ENCODE measurements at places on chromosomes 3 and 15.

GRCh38 chr3:42638339-42638842, 15.1 kb upstream of the ZBTB47 start:
- DNase-seq: no peak

DNA sequence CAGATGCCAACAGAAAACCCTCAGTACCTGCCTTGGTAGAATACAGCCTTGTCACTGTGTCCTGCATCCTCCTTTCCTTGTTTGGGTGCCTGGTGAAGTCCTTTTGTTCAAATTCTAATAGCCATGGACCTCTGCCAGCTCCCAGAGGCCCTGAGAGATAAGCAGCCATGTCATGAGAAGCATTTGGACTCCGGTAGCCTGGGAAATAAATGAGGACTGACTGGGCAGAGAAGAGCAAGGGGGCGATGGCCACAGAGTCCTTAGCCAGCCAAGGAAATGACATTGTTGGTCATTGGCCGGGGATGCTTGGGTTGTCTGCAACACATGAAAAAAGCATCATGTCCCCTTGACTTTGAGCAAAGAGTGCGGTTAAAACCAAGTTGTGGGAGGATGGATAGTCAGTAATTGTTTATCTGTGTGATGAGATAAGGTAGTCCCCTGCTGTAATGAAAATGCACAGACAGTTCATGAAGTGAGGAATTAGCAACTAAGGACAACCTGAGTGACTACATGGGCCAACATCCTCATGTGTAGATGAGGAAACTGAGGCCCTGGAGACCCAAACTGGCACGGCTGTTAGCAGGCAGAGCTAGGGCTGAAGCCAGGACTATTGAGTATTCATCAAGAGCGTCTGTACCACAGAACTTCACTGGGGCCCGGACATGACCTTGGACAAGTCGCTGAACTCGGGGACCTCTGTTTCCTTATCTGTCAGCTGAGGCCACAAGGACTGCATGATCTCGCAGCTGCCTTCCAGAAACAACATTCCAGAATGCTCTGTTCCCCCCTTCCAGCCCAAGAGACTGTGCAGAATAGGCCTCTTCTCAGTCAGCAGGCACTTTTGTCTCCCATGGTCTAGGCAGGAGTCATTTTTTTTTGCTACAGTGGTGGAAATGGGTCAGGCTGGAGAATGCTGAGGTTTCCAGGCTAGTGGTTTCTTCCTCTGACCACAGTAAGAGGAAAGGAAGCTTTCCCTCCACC, 90.5 kb upstream of the CTDSPL start:
- no peak for DNase-seq

- DNase-seq: peak; percentile 85
Observed at GRCh38 chr15:101277038-101277822, at the start of gene SELENOS. Gene SELENOS, minus strand, starts transcription at chr15:101277485. Its CDS starts 68 bp downstream, at chr15:101277417.

- no peak for DNase-seq
Observed at GRCh38 chr3:21290557-21290956, 460.5 kb downstream of the ZNF385D start.

DNA sequence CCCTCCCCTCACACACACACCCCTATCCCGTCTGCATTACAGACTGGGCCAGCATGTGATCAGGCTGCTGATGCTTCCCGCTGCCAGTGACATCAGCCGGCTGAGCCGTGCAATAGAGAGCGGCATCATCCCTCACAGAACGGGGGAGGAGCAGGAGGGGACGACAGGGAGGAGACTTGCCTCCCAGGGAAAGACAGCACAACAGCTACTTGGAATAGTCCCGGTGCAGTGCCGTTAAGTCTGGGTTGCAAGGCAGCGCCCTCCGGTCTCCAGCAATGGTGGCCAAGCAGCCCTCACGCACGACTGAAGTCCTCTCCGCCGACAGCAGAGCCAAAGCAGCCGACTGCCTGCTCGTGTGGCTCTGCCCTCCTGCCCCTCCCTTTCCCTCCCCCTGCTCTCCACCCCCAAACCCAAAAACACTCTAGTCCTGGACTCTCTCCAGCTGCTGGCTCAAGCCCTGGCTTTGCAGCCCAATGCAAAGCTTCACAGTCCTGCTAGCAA, 31.5 kb upstream of the RPS17 start:
- DNase-seq: no peak

DNA sequence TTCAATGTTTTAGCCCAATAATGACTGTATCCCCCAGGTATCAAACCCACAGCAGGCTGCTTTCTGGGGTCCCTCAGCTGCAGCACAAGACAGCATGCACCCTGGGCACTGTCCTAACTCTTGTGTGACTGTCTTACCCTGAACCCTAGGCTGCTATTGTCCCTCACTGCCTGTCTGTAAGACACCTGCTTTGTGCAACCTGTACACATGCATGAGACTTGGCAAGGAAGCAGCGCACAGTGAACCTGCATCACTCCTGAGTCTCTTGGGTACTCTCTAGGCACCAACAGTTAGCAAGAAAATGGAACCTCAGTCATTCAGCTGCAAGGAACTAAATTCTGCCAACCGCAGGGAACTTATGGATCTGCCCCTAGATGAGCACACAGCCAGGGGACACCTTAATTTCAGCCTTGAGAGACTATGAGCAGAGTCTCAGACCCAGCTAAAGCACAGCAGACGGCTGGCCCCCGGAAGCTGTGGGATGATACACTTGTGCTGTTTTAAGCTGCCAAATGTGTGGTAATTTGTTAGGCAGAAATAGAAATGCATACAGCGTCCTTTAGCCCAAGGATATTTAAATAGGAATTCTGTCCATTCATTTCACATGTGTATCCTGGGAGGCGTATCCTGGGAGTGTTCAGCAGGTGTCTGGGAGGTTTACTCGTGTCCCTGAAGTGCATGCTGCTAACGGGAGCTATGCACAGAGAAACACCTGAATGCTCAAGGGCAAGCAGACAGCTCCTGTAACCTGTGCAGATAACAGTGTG, 223.8 kb downstream of the KLF13 start:
- no peak for DNase-seq

DNA sequence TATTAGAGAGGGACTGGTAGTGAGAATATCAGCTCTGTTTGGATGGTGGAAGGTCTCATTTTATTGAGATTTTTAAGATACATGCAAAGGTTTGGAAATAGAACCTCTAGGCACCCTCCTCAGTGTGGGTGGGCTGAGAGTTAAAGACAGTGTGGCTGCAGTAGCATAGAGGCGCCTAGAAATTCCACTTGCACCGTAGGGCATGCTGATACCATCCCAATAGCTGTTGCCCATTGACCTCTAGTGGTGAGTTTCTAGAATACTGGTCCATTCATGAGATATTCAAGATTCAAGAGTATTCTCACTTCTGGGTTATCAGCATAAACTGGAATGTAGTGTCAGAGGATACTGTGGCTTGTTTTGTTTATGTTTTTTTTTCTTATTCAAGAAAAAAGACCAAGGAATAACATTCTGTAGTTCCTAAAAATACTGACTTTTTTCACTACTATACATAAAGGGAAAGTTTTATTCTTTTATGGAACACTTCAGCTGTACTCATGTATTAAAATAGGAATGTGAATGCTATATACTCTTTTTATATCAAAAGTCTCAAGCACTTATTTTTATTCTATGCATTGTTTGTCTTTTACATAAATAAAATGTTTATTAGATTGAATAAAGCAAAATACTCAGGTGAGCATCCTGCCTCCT, 87.2 kb downstream of the TGFBR2 start:
- no peak for DNase-seq

- DNase-seq: no peak
Observed at GRCh38 chr3:127208483-127209100, 15.7 kb downstream of the PRR23E start.
